ENCODE measurements at places on chromosomes 4 and X.

DNA sequence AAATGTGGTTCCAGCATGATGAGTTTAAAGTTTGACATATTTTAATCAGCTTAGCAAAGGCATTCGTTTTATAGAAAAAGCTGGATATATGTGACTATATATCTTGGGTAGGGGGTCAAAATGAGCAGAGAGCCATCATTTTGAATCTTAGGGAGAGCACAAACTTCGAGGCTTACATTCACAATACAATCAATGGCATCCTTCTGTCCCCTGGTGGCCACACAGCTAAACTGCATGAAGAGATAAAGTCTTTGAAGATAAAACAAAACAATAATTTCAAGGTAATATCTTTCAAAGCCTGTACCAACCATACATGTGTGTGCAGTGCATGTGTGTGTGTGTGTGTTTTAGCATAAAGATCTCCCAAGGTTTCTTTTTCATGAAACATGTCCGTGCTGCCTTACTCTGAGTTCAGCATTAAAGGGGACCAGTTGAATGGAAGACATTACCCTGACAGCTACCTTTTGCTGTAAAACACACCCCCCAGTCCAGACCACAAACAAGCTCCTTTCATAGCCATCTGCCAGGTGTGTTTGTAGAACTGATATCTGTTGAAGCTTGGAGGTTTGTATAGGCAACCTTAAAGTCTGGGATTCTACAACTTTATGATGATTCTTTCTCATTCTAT, 22.0 kb downstream of the DYNLT3 start:
- DNase-seq: no peak

DNA sequence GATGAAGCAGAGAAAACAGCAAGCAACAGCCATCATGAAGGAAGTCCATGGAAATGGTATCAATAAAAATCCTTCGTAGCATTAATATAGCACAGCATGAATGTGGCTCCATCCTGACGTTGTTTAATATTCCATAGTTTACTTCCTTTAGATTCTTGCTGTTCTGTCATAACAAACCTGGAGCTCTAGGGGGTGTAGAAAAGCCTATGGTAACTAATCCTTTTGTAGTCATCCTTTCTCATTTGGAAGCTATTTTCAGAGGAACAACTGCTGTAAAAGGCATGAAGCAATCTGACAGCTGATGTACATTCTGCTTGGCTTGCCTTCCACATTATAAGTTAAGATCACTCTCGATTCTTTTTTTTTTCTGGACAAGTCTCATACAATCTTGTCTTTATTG, 914 bp downstream of the MYOZ2 start:
- DNase-seq: no peak

DNA sequence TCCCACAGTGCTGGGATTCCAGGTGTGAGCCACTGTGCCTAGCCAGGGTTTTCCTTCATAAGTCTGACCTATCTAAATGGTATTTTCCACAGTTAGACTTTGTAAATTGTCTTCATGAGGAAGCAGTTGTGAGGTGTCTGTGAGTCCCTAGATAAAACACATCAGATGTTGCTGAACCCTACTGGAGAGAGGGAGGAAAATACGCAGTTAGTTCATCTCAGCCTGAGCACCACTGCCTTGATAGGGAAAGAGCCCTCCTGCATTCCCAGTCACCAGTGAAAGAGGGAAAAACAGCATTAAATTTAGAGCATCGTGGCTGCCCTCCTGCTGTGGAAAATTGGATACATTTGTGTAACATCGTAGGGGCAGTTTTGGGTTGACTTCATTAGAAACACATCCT, 31.7 kb upstream of the CLDN34 start:
- DNase-seq: no peak

- DNase-seq: no peak
Observed at GRCh38 chrX:11421805-11422524, 128.8 kb downstream of the AMELX start.

DNA sequence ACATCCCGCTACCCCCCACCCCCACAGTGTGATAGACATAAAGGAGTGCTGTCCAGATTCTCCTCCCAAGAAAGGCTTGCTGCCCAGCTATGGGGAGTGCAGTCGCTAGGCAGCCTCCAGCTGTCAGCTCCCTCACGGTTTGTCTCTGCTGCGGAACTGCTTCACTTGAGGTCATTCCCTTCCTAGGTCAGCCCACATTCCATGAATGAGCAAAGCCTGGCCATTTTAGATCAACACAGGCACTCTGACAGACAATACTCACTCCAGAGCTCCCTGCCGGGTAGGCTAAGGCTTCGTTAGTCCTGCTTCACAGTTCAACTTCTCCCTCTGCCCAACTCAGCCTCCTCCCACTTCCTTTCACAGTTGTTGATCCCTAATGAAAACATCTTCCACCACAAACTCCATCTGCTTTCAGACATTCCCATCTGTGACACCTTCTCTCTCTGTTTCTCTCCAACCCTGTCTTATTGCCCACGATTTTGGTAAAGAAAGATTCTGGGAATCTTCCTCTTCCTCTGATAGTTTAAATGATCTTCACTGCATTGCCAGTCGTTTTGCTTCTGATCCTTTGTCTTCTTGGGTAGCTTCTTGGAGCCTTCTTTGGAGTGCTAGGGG, 318.9 kb upstream of the F9 start:
- no peak for DNase-seq

GRCh38 chr4:5206016-5206790, 154.9 kb downstream of the STK32B start:
- peak; percentile 84 for DNase-seq
